Caki2 (cell line): ENCODE measurements at places on chromosomes 11 and 22. TPM values are rescaled to one million over a fixed set of nuclear protein-coding genes. Genes with fewer than 3 reads are reported as not detected.

Gene MS4A15
- not detected in 2 replicates for total RNA-seq

DNA sequence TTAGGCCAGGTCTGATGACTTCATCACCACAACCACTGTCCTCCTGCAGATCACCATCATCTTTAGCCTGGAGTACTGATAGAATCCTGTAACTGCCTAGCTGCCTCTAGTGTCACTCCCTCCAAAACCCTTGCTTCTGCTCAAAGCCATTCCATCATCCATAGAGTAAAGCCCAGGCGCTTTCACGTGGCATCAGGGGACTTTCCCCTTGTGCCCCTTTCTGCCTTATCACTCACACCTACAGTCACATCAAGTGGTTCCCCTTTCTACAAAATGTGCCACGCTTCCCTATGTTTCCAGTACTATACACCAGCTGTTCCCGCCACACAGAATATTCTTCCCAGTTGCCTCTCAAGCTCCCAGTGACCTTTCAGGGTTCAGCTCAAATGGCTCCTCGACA lies 75.9 kb downstream of the MN1 start:
- DNase-seq: no peak

DNA sequence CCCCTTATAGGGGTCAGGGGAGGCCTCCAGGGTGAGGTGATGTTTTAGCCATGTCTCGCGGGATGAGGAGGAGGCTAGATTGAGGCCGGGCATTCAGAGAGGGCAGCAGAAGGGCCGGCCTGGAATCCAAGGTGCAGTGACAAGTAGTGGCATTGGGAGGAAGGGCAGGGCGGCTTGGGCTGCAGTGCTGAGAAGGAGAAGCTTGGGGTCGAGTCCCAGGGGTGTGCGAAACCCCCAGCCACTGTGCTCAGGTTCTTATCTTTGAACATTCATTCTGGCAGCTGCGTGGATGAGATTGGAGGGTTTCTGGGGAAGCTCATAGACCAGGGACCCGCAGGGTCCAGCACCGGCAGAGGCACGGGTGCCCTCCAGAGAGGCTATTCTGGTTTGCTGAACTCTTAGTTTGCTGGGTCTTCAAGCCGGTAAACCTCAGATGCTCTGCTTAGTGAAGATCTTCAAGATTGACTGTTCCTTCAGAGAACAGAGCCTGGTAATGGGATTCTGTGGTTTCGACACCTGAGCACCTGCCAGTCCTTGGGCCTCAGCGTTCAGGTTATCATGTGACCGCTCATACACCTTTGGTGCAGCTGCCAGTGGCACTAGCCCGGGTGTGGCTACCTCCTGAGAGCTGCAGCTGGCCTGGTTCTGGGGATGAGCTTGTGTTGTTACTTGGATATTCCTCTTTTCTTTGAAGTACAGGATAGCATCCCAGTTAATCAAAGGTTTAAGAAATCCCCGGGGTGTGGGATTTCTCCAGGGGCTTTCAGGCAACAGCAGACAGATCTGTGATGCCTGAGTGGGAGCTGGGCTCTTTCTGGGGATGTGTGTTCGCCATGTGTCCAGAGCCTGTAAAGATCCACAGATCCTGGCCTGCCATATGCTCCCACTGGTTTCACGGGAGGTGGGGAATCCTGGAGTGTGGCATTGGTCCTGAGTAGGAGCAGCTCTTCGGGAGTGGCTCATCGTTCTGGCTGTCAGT lies 152.8 kb downstream of the TBC1D22A start:
- no peak for DNase-seq

GRCh38 chr22:31288496-31289240 lies 3.6 kb downstream of the PIK3IP1 start:
- DNase-seq: no peak

DNA sequence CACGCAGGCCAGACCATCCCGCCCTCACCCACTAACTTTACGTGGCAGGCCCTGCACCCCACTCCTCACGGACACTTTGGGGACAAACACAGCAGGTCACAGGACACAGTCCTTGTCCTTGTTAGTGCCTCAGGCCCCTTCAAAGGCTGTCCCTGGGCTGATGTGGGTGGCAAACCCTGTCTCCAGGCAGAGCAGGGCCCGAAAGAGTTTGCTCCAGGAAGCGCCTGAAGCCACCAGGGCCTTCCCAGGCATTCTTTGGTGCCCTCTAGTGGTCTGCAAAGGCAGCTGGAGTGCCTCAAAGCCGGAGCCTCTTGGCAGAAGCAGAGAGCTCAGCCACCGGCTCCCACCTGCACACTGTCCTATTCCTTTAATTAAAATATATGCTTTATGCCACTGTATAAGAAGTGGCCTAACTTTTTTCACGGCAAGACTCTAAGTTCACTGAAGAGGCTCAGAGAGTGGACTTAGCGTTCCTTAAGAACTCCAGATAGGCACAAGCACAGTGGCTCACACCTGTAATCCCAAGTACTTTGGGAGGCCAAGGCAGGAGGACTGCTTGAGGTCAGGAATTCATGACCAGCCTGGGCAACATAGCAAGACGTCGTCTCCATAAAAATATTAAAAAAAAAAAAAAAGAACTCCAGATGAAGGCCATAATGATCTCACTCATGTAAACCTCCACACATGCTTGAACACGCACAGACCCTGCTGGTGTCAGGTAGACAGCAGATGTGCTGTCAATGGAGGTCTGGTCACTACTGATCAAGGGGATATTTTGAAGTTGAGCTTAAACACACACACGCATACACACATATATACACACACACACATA lies 11.1 kb downstream of the TXN2 start:
- DNase-seq: peak; percentile 71

- no peak for DNase-seq
These were observed 1365.4 kb upstream of the RAG2 start for GRCh38 chr11:37963440-37963839.

DNA sequence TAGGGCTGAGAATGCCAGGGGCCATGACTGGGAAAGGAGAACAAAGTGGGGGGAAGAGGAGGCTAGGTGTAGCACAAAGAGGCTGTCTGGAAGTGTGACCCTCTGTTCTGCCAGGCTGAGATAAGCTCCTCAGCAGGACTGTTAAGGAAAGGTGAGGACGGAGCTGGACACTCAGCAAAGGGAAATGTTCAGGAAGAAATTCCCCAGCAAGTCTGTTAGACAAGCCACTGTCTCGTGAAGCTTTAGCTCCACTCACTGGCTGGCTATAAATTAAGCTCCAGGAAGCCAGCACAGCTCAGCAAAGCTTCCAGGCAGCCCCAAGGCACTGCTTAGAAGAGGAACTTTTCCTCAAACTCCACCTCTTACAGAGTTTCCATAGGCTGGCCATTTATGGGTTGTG lies 181.2 kb upstream of the API5 start:
- DNase-seq: no peak
